ENCODE measurements at places on chromosomes 1 and 21. TPM values are rescaled to one million over a fixed set of nuclear protein-coding genes. Genes with fewer than 3 reads are reported as not detected.

DNA sequence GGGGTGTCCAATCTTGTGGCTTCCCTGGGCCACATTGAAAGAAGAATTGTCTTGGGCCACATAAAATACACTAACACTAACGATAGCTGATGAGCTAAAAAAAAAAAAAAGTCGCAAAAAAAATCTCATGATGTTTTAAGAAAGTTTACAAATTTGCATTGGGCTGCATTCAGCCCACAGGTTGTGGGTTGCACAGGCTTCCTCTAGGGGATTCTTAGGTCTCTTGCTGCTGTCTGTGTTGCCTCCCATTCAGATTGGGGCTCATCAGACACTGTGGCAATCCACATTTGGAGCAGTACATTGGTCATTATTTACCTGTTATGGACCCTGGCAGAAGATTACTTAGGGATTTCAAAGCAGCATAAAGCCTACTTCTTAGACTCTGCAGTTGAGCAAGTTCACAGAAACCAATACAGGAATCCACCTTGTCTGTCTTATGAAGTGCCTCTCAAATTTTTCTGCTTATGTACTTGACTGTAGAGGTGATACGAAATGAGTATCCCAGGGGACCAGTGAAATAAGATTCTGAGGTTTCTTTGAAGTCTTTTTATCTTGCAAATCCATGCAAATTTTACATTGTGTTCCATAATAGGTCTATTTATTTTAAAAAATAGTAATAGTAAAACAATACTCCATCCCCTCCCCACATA is 205.5 kb downstream of the RPS6KC1 start:
- no peak for DNase-seq

DNA sequence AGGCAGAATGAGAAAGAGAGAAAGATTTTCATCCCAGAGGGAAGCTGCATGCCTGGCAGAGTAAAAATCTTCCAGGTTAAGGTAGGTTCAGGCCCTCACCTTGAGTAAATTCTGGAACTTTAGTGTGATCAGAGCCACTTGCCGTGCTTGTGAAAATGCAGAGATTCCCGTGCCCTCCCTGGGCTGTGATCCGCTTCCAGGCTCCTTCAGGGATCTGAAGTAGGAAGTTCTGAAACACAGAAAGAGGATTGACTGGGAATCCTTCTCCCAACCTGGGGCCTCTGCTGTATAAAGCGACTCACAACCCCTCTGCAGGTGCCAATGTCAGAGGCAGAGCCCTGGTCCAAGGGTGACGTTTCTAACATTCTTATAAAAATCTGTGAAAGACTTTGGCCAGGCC is 26.6 kb downstream of the NUAK2 start:
- DNase-seq, result no peak

DNA sequence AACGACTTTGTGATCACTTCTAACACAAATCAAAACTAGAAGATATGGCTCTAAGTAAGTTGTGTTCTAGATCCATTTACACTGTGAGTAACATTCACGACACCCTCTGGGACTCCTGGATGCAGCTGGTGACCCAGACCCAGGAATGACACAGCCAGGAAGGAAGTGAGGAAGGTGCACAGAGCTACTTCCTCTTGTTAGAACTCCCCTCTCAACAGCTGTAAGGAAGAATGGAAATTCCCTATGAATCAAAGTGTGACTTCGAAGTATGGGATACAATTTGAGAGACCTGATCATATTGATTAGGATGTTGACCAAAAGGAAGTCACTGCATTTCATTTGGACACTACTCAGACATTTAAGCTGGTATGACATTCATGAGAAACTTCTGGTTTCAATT is 185.3 kb downstream of the NRIP1 start:
- DNase-seq, result no peak

DNA sequence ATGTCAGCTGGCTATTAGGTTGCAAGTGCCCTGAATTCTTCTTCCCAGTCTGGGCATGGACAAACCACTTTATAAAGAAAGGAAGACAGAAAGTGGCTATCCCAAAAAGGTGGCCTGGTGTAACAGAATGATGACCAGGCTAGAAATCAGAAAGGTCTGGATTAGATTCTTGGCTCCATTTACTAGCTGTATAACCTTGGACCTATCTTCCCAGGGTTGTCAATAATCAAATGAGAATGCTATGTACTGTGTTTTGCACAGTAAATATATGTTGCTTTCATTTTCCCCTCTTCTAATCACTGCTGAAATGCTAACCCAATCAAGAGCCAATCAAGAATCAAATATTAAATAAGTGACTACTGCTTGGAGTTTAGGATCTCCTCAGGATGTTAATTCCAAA is 20.4 kb downstream of the RNF19B start:
- no peak for DNase-seq

The CLEC20A gene
- not detected for total RNA-seq

DNA sequence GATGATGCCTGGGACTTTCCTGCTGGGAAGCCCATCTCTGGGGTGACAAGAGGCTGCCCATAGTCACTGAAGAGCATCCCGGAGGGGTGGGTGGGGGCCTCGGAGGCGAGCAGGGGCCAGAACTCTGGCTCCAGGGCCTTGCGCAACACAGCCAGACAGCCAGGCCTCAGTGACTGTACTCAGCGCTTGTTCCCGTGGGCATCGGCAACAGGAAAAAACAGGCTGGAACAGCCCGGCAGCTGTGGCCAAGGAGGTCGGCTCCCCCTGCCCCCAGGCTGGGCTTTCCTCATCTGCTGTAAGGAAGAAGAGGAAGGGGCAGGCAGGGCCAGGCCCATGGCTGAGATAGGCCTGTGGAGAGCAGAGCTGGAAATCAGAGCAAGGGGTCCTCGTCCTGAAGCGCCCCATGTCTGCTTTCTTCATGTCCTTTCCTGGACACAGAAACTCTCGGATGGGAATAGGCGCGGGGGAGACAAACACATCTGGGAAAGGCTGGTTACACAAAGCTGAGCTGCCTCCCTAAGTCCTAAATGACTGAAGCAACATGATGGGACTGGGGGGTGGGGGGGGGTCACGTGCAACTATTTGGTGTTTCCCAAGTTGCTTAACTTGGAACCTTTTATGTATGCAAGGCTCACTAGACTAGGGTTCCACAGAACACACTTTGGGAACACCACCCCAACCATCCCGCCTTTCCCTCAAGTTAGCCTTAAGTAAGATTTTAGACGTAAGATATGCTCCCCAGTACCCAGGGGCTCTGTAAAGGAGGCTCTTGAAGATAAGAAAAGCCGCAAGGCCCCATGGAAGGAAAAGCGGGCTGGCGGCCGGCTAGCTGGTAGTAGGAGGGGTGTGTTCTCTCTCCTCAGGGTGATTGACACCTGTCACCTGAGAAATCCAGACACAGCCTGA is 30.7 kb downstream of the HSPG2 start:
- peak; percentile 89 for DNase-seq

The CDA gene
- 2.3 TPM for total RNA-seq

- no peak for DNase-seq
Measured at GRCh38 chr1:169368406-169368769, 393 bp downstream of the BLZF1 start.

DNA sequence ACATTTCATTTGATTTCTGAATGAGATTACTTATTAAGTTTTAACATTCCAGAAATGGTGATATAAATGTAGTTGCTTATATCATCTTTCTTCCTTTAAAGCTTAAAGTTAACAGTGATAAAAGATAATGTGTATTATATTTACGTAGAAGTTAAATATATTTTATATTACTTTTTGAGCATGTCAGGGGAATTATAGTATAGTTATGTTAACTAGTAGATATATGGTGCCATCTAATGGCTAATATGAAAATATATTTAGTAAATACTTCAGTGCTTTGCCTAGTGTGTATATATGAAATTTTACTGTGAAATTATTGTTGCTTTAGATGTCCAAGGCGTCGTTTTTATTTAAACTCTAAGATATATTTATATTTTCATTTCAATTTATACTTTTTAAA is 51.5 kb downstream of the SYT14 start:
- DNase-seq, result no peak

The LRRC38 gene
- total RNA-seq, result not detected

GRCh38 chr1:58156124-58156468 is 390.4 kb downstream of the OMA1 start:
- DNase-seq, result no peak

The LCE3E gene
- total RNA-seq, result not detected

DNA sequence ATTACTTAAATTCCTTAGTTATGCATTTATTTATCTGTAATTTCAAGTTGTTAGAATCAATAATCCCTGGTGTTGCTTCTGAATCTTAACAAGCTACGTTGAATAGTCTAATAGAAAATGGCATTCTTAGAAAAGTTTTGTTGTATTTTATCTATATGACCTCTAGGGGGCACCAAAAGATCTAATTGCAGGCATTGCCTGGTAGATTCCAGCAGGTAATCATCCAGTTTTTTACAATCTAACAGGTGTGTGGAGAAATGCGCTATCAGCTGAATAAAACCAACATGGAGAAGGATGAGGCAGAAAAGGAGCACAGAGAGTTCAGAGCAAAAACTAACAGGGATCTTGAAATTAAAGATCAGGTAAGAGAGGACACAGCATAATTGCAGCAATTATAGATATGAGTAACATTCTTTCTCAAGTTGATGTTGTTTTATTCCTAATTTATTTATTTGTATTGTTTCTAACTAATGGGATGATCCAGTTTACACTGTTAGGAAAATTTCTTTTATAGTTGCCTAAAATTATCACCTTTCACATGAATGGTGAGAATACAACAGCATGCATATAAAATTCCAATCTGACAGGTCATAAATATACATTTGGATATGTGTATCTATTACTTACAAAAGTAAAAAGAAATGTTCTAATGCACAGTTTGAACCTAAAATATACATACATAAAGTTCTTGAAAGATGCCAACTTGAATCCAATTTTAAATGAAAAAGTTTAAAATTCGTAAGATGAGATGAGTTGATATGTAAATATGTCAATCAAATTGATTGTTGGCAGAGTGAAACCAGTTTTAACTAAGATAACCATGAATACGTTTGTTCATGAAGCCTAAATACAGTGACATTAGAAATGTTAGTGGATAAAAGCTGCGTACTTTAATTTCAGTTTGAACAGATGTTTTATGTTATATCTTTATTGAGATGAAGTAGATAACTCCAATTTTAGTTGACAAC is 88.4 kb downstream of the SDCCAG8 start:
- no peak for DNase-seq

The SIPA1L2 gene
- total RNA-seq, result 2.4 TPM

DNA sequence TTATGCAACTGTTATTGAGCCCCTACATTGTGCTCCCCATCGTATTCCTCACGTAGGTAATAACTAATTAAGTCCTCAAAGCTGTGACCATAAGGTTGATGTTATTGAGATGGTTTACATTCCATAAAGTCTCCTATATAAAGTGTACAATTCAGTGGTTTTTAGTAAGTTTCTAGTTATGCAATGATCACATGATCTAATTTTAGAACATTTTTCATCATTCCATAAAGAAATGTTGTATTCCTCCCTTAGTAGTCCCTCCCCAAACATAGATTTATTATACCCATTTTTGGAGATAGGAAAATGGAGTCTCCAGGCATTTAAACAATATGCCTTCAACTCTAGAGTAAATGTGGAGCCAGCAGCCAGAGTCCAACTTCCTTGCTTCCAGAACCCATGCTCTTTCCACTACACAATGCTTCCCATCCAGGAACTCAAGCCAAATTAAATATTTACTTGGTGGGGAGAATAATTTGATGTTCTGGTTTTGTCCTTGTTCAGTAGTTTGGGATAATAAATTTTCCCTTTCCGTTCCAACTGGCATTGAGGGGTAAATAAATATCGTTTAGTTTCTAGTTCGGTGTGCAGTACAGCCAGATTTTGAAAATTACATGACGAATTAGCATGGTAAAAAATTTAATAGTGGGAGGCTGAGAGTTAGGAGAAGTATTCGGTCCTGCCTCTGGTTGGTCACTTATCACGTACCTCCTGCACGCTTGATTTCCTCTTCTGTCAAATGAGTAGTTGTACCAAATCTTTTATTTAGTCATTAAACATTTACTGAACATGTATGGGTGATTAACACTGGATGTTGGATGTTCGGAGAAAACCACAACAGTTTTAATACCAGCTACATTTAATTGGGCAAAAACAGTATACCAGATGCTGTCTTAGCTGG is 66.3 kb downstream of the CACHD1 start:
- no peak for DNase-seq

- DNase-seq, result no peak
Measured at GRCh38 chr21:32099812-32100416, 178.9 kb downstream of the MIS18A start.

The IRF6 gene
- total RNA-seq, result 3.1 TPM

GRCh38 chr21:46617267-46618051 is 12.6 kb upstream of the S100B start:
- no peak for DNase-seq

- no peak for DNase-seq
Measured at GRCh38 chr1:59229138-59229537, 67.8 kb upstream of the FGGY start.

- peak; percentile 49 for DNase-seq
Measured at GRCh38 chr21:43585924-43586413, 73.3 kb downstream of the HSF2BP start.

The DDX20 gene
- 13.3 TPM for total RNA-seq

GRCh38 chr21:31670070-31670469 is 10.6 kb downstream of the SOD1 start:
- no peak for DNase-seq

DNA sequence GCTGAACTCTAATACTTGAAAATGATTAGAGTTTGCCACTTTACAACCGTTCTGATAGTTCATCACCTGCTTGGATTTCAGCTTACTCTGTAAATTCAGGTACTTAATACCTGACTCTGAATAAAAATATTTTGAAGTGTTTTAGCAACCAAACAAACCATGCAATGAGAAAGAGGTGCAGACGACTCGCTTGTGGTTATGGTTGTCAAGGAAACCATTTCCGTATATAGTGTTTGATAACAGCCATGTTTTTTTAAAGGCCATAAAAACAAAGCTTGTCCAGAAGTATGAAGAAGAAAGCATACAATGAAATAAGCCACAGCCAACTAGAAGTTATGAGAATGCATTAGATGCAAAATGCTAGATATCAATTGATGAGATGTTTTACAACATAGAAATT is 167.2 kb upstream of the HMCN1 start:
- DNase-seq, result no peak

The RAB25 gene
- 5.0 TPM for total RNA-seq

The TNFRSF8 gene
- 0.41 TPM for total RNA-seq

The TMEM51 gene
- 9.9 TPM for total RNA-seq

The KCNA2 gene
- not detected for total RNA-seq

GRCh38 chr1:152034654-152035538 is 1.9 kb downstream of the S100A11 start:
- peak; percentile 43 for DNase-seq

- peak; percentile 59 for DNase-seq
Measured at GRCh38 chr1:61337981-61338848, 255.9 kb downstream of the NFIA start.

The TSPEAR gene
- total RNA-seq, result 0.51 TPM
